H54 (cell line): ENCODE measurements at places on chromosomes 3 and 15.

- DNase-seq = no peak
Observed at GRCh38 chr3:98788651-98789050, 25.5 kb downstream of the ST3GAL6 start.

DNA sequence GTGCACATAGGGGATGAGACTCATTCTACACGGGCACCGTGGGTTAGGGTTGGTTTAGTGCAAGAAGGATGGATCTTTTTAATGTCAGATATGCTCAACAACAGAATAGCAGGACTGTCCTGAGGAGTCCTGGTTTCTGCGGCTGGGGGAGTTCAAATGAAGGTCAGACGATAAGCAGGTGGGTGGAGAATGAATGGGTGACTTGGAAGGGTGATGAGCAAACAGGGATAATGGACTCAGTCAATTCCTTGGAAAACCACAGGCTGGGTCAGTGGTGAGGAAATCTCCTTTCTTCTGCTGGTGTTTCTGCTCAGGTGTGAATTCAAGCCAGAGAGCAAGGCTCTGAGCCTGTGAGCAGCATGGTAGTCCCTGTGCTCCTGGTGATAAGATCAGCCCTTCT lies 59.9 kb downstream of the MESD start:
- DNase-seq = no peak

DNA sequence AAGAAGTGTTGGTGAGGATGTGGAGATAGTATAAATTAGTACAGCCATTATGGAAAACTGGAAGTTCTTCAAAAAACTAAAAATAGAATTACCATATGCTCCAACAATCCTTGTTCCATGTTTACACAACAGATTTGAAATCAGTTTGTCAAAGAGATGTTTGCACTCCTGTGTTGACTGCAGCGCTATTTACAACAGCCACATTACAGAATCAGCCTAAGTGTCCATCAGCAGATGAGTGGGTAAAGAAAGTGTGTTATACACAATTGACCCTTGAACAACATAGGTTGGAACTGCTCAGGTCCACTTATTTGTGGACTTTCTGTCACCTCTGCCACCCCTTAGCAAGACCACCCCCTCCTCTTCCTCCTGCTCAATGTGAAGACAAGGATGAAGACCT lies 34.7 kb downstream of the LMLN start:
- DNase-seq = no peak

DNA sequence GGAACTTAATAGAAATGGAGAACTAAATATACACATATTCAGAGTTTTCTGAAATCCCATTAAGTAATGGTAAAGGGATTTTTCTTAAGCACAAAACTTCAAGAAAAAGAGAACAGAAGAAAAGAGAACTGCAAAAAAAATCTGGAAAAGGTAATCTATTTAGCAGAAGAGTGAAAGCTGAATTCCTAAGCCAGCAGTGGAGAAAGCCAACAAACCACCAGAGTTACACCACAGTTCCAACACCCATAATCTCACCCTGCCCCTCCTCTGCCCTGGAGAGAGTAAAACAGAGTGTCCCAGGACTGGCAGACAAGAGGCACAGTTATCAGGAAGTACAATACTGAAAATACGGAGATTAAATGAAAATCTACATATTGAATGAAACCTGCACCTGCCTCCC lies 29.4 kb downstream of the TP53BP1 start:
- DNase-seq = no peak

- DNase-seq = peak; percentile 35
Observed at GRCh38 chr15:62904041-62904910, 138.3 kb upstream of the TPM1 start.

DNA sequence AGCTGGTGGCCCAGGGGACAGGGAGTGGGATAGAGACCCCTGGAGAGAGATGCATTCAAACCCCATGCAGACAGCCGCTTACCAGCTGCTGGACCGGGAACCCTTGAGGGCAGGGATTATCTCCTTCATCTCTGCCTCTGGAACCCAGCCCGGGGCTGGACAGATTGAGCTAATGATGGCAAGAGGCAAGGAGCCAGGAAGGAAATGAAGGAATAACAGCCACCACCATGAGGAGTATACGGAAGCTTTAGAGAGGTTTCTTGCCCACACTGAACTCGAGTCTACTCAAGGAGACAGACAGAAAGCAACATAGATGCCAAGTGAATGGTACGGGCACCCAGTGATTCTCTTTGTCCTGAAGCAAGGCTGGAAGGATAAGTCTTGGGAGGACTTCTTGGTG lies 23.2 kb downstream of the HAPLN3 start:
- DNase-seq = no peak
